SJCRH30 (cell line): ENCODE measurements at places on chromosomes 5 and 9.

- DNase-seq = peak; percentile 62
Measured at GRCh38 chr9:127979333-127980059, 1.3 kb downstream of the EEIG1 start.

- no peak for DNase-seq
Measured at GRCh38 chr5:95565280-95565920, 10.5 kb downstream of the ARSK start.

- DNase-seq = no peak
Measured at GRCh38 chr9:72946821-72947220, 6.0 kb downstream of the ALDH1A1 start.

GRCh38 chr5:110304176-110304575, 422.3 kb downstream of the TMEM232 start:
- DNase-seq = no peak

DNA sequence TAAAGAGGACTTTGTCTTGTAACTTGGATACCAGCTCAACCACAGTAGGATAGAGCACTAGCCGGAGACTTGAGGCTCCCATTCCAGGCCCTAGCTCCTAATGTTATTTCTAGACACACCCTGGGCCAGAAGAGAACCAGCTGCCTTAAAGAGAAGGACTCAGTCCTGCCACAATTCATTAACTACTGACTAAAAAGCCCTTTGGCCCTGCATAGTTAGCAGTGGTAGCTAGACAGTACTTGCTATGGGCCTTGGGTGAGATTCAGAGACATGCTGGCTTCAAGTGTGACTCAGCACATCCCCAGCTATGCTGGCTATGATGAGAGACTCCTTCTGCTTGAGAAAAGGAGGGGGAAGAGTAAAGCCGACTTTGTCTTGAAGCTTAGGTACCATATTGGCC, 47.3 kb downstream of the TMEM167A start:
- DNase-seq = no peak

DNA sequence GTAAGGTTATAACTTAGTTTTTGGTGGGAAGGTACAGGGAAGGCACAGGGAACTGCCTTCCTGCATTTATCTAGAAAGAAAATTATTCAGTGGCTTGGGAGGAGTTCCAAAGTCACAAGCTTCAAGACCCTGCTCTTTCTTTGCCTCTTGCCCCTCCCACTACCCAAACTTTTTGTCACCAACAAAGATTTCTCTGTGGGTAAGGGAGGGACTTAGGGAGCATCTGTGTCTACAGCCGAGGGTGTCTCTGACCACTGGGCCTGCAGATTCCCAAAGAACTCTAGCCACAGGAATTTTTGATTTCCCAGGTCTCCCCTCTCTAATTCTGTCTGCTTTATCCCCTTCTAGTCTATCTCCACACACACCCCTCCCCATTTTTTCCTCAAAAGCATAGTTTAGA, 2.1 kb downstream of the ECSCR start:
- peak; percentile 42 for DNase-seq

DNA sequence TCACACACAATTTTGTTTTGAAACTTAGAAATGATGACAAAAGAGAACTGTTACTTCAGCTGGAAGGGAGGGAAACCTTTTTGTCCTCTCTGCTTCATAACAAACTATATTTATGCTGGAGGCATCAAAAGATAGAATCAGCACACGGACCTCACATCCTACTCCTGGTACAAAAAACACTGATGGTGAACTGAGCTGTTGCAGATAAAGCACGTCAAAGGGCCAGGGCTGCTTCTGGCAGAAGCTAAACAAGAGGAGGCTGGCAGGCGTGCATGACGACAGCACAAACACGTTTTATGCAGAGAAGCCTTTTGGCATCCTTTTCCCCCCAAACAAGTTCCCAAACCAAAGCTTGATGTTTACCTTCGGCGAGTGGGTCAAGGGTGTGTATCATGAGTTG, 169.6 kb downstream of the SLC24A2 start:
- DNase-seq = no peak

DNA sequence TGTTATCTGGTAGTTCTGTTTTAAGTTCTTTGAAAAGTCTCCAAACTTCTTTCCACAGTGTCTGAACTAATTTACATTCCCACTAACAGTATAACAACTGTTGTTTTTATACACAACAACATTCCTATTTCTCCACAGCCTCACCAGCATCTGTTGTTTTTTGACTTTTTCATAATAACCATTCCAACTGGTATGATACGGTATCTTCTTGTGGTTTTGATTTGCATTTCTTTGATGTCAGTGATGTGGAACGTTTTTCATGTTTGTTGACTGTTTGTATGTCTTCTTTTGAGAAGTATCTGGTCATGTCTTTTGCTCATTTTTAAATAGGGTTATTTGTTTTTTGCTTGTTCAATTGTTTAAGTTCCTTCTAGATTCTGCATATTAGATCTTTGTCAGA, 12.6 kb upstream of the GRAMD2B start:
- DNase-seq = no peak

DNA sequence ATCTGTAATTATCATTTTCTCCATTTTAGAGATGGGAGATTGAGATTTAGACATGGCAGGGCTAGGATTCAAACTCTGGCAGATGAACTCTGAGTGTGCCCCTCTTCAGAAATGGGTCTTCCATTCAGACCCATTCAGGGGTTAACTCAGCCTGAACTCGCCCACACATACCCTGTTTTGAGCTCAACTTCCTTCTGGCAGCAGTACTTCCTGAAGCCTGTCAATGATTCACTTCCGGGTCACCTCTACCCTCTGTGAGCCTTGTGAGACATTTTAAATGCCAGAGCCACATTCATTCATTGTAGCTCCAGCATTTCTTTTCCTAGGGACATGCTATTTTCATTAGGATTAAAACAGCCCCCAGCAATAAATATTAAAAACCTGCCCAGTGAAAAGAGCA, 209.3 kb upstream of the SLC24A2 start:
- DNase-seq = peak; percentile 17

- no peak for DNase-seq
Measured at GRCh38 chr5:96758621-96759020, 49.1 kb downstream of the ERAP1 start.

DNA sequence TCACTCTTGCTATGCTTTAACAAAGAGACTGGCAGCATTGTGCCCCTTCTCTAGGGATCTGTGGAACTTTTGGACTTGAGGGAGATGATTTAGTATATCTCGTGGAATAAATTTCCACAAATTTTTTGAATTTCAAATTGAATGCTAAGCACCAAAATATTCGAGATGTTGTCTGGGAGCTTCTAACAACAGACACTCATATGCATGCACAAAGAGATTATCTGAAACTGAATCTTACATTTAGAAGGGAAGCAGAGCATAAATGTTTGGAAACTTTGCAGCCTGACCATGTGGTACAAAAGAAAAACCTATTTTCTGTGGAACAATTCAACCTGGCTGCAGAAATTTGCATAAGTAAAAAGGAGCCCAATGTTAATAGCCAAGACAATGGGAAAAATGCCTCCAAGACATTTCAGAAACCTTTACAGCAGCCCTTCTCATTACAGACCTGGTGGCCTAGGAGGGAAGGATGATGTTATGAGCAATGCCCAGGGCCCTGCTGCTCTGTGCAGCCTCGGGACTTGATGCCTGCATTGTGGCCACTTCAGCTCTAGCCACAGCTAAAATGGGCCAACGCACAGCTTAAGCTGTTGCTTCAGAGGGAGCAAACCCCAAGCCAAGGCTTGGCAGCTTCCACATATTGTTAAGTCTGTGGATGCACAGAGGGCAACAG, 285.8 kb upstream of the FAM174A start:
- DNase-seq = no peak

- no peak for DNase-seq
Measured at GRCh38 chr9:16278326-16278999, 592.0 kb downstream of the BNC2 start.

GRCh38 chr5:26388976-26389375, 649.4 kb downstream of the CDH9 start:
- no peak for DNase-seq

DNA sequence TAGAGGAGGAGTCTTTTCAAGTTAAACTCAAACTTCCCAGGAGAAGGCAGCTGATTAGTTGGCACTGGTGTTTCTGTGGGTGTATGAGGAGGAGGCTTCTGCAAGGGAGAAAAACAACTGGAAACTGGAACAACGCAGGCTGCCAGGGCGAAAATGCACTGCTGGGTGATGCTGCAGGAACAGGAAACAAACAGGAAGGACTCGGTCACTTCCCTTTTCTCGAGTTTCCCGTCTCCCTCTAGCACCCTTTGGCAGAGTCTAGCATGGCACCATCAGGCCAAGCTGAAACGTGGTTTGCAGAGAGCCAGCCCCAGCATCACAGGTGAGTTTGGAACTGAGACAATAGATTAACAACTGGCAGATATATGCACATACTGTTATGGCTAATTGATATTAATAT, 77.5 kb upstream of the CAST start:
- no peak for DNase-seq

- DNase-seq = no peak
Measured at GRCh38 chr5:29197631-29198454, 1995.6 kb upstream of the CDH6 start.

DNA sequence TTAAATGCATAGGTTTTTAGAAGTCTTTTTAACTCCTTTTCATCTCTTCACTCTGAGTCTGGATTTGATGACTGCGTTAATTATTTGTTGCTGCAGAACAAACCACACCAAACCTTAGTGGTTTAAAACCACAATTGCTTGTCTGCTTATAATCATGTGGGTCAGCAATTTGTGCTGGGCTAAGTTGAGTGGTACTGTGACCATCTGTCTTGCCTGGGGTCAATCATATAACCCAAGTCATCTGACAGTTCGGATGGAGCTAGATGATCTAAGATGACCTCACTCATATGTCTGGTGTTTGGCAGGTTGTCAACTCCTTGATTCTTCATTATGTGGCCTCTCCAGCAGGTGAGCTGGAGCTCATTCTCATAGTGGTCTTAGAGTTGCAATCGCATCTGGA, 219.1 kb upstream of the ELAVL2 start:
- DNase-seq = no peak

- peak; percentile 73 for DNase-seq
Measured at GRCh38 chr5:31809050-31809870, 170.3 kb downstream of the PDZD2 start.

DNA sequence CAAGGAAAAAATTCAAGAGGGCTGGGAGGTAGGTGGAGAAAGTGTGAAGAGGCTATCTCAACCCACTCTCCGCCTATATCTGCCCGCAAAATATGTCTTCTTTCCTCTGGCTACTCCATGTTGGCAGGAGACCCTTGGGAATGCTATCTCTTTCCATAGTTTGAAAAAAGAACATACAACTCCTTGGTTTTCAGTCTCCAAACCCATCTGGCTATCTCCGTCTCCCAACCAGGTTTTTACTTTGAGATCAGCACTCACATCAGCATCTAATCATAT, 109.9 kb upstream of the IFNE start:
- no peak for DNase-seq

- DNase-seq = no peak
Measured at GRCh38 chr5:27308153-27308552, 269.8 kb upstream of the CDH9 start.

GRCh38 chr5:135149229-135149955, 115.4 kb upstream of the PITX1 start:
- no peak for DNase-seq

- peak; percentile 25 for DNase-seq
Measured at GRCh38 chr5:172904643-172905345, 54.4 kb upstream of the RPL26L1 start.

GRCh38 chr9:91117959-91118703, 243.6 kb downstream of the AUH start:
- peak; percentile 73 for DNase-seq

- DNase-seq = no peak
Measured at GRCh38 chr9:117409321-117409720, 5.5 kb downstream of the ASTN2 start.

- DNase-seq = no peak
Measured at GRCh38 chr5:53424686-53425615, 55.5 kb upstream of the FST start.

GRCh38 chr5:67206929-67207328, 10.3 kb upstream of the CD180 start:
- peak; percentile 42 for DNase-seq

DNA sequence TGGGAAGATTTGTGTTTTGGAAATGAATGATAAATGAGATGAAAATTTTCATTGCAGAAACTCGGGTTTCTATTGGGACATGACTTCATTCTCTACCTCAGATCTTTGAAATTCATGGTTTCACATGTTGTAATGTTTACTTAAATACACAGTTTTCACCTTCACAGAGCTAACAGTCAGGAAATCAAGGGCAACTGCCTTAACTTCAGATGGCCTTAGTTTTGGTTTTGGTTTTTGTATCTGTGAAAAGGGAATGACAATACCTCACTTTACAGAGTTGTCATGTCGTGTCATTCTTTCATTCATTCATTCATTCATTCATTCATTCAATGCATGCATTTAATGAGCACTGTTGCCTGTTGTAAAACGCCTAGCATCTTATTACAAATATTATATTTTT, 41.9 kb downstream of the NIM1K start:
- DNase-seq = no peak

GRCh38 chr9:126616521-126616976, 2.8 kb downstream of the LMX1B start:
- DNase-seq = no peak

DNA sequence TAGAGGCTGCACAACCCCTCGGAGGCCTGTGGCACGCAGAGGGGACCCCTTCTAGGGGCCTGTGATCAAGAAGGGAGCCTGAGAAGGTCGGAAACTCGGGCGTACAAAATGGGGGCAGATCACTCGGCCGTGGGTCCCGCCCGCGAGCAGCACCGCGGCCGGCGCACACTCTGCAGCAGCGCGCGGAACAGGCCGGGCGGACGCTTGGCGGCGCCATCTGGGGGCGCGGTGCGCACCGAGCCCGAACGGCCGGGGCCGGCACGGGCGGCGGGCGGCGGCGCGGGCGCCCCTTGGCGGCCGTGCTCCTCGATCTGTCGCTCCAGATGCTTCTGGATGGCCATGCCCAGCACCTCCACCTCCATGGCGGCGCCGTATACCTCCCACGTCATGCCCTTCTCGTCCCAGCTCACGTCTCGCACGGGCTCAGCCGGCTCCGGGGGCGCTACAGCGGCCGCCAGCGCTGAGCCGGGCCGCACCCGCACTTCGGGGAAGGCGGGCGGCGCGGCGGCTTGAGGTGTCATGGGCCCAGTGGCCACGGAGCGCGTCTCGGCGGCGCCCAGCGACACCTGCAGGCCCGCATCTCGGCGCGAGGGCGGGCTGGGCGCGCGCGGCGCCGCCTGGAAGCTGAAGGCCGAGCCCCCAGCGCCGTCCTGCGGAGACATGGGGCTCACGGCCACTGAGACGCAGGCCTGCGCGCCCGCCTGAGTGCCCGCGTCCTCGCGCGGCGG, 13.1 kb downstream of the GPRIN1 start:
- DNase-seq = no peak

DNA sequence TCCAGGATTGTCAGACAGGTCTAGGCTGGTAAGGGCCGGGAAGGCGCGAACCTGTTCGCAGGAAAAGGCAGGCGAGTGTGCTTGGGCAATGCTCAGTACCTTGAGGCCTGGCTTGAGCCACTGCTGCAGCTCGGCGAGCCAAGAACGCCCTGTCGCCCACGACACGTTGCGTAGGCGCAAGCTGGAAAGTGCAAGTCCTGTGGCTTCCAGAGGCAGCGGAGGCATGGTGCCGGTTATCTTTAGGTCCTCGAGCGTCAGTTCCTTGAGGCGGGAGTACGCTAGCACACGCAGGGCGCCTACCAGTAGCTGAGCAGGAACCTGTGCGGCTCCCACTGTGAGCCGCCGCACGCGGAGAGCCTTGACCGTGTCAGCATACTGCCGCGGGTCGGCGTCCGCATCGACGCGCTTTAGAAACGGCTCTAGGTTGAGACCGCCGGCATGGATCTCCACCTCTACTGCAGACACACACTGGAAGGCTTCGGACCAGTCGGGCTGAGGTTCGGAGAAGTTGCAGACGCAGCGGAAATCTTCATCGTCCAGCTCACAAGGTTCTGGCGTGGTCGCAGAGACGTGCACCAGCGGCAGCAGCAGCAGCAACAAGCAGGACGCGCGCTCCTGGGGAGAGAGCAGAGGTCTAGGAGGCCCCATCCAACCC, 482 bp downstream of the CD14 start:
- DNase-seq = no peak
